Central memory CD8-positive, alpha-beta T cell (primary cell): ENCODE measurements at places on chromosomes 11 and 22.
A peak's percentile ranks its signal among the peaks of the same experiment; 100 is the strongest.

DNA sequence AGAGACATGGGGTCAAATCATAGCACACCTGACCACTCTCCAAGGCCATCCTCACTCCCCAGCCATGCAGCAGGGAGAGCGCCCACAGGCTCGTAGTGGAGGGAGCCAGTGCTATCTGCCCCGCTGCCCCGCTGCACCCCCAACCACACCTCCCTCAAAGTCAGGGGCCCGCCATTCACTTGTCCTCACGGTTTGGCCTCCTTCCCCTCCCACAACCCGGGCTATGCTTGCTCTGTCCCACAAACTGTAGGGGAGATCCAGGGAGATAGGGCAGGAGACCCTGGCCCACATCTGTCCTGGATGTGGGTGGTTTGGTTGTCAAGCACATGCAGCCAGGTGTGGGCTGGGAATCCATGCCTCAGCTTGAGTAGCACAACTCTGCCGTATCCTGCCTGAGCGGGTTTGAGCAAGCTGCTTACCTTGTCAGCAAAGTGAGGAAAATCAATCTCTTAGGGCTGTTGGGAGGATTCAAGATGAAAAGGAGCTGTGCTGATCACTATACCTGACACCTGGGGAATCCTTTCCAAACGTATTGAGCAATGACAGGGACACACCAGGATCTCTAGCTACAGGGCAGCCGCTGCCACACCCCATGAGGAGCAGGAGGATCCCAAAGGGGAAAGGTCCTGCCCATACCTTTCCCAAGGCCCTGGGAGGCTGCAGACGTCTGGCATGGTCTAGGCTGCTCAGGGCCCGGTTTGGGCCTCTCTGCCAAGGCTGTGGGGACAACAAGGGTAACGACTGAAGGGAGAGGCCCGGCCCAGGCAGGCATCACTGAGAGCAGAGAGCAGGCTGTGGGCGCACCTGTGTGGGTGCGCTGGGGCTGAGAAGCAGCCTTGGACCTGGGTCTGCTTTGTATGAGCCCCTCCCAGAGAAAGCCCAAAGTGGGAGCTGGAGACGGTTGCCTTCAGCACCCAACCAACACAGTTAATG is 23.3 kb downstream of the KCNJ5 start:
- peaks cover 36% of the 10 kb centered on the region for H3K27me3 ChIP-seq

GRCh38 chr11:199782-200181 is 6.9 kb downstream of the SCGB1C1 start:
- no peak for DNase-seq
- peaks cover 10% of the 10 kb centered on the region for H3K36me3 ChIP-seq
- peaks cover 25% of the 10 kb centered on the region for H3K4me1 ChIP-seq
- no peaks in the 10 kb centered on the region for H3K27me3 ChIP-seq
- H3K4me3 ChIP-seq = no peak overlapping the region

DNA sequence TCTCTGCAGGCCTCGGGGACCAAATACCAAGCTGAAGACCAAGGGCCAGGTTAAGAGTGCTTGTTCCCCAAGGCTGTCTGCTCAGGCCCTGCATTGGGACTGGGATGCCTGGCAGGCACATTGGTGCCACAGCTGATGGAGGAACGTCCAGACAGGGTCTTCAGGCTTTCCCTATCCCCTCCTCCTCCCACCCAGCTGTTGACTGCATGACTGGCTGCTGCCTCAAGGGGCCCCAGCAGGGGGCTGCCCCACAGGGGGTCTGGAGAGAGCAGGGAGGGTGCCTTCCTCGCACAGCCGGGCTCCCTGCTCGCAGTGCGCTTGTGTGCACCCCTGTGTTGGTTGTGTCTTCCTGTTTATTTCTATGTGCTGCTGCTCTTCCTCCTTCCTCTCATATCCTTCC is 9.9 kb downstream of the RCOR2 start:
- no peak for DNase-seq
- H3K27me3 ChIP-seq = no peaks in the 10 kb centered on the region
- no peak overlapping the region for H3K4me3 ChIP-seq
- H3K36me3 ChIP-seq = peaks cover 40% of the 10 kb centered on the region
- H3K27ac ChIP-seq = no peak overlapping the region

DNA sequence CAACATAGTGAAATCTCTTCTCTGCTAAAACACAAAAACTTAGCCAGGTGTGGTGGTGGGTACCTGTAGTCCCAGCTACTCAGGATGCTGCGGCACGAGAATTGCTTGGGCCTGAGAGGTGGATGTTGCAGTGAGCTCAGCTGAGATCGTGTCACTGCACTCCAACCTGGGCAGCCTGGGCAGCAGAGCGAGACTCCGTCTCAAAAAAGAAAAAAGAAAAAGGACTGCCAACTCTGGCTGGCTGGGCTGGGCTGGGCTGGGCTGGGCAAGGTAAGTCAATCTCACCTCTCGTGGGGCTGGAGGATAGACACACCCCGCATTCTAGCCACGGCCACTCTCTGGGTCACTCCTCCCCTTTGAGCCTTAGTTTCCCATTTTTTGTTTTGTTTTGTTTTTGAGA is 26.9 kb downstream of the TEF start:
- H3K4me1 ChIP-seq = peaks cover 27% of the 10 kb centered on the region
- DNase-seq = no peak
- H3K4me3 ChIP-seq = no peak overlapping the region
- peak overlapping the region; percentile 35 for H3K27ac ChIP-seq
- H3K27me3 ChIP-seq = no peaks in the 10 kb centered on the region
- peaks cover 4% of the 10 kb centered on the region for H3K36me3 ChIP-seq

GRCh38 chr11:45578316-45578715 is 87.1 kb downstream of the CHST1 start:
- DNase-seq = no peak
- no peaks in the 10 kb centered on the region for H3K36me3 ChIP-seq
- no peak overlapping the region for H3K27ac ChIP-seq
- H3K27me3 ChIP-seq = peaks cover 81% of the 10 kb centered on the region
- H3K4me3 ChIP-seq = no peak overlapping the region
- no peaks in the 10 kb centered on the region for H3K4me1 ChIP-seq

- H3K36me3 ChIP-seq = no peaks in the 10 kb centered on the region
- no peak for DNase-seq
- H3K27ac ChIP-seq = no peak overlapping the region
- no peak overlapping the region for H3K4me3 ChIP-seq
- H3K4me1 ChIP-seq = no peaks in the 10 kb centered on the region
- no peaks in the 10 kb centered on the region for H3K27me3 ChIP-seq
Observed at GRCh38 chr11:69277074-69277809, 16.7 kb upstream of the MYEOV start.

GRCh38 chr11:116052603-116053547 is 548.7 kb upstream of the CADM1 start:
- no peaks in the 10 kb centered on the region for H3K4me1 ChIP-seq
- DNase-seq = no peak
- H3K27ac ChIP-seq = no peak overlapping the region
- no peak overlapping the region for H3K4me3 ChIP-seq

GRCh38 chr11:73944085-73944484 is 6.7 kb upstream of the DNAJB13 start:
- H3K4me3 ChIP-seq = no peak overlapping the region
- peaks cover 7% of the 10 kb centered on the region for H3K27me3 ChIP-seq
- H3K36me3 ChIP-seq = peaks cover 2% of the 10 kb centered on the region

GRCh38 chr11:78667461-78667860 is 92.8 kb upstream of the NARS2 start:
- H3K36me3 ChIP-seq = peaks cover 2% of the 10 kb centered on the region
- peaks cover 22% of the 10 kb centered on the region for H3K27me3 ChIP-seq
- no peak for DNase-seq
- H3K4me3 ChIP-seq = no peak overlapping the region
- H3K4me1 ChIP-seq = no peaks in the 10 kb centered on the region
- no peak overlapping the region for H3K27ac ChIP-seq

- H3K4me1 ChIP-seq = no peaks in the 10 kb centered on the region
- no peaks in the 10 kb centered on the region for H3K36me3 ChIP-seq
Observed at GRCh38 chr11:47438721-47439120, 10.2 kb downstream of the RAPSN start.

- H3K27ac ChIP-seq = no peak overlapping the region
- H3K4me3 ChIP-seq = no peak overlapping the region
- H3K4me1 ChIP-seq = no peaks in the 10 kb centered on the region
- H3K27me3 ChIP-seq = no peaks in the 10 kb centered on the region
- H3K36me3 ChIP-seq = no peaks in the 10 kb centered on the region
Observed at GRCh38 chr11:110621826-110622225, 90.4 kb downstream of the ARHGAP20 start.

DNA sequence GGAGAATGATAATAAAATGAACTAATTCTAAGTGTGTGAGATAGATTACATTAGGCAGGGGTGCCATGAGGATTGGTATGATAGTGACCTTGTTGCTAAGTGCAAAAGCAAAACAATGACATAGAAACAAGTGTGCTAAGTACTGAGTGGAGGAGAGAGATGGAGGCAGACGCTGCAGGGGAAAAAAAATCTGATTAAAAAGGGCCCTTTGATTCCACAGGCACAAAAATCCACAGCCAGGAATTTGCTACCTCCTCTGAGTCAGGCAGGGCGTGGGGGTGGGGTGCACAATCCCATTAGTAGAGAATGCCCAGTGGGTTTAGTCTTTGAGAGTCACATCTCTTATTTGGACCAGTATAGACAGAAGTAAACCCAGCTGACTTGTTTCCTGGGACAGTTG is at the start of gene CNTF:
Gene CNTF, plus strand, starts transcription at position 322 of the 400 bp plus-strand sequence. CDS start 88 bp downstream, outside the sequence.
- no peaks in the 10 kb centered on the region for H3K27me3 ChIP-seq
- peaks cover 43% of the 10 kb centered on the region for H3K36me3 ChIP-seq
- DNase-seq = no peak
- no peaks in the 10 kb centered on the region for H3K4me1 ChIP-seq
- no peak within 1 kb of the TSS for H3K27ac ChIP-seq

DNA sequence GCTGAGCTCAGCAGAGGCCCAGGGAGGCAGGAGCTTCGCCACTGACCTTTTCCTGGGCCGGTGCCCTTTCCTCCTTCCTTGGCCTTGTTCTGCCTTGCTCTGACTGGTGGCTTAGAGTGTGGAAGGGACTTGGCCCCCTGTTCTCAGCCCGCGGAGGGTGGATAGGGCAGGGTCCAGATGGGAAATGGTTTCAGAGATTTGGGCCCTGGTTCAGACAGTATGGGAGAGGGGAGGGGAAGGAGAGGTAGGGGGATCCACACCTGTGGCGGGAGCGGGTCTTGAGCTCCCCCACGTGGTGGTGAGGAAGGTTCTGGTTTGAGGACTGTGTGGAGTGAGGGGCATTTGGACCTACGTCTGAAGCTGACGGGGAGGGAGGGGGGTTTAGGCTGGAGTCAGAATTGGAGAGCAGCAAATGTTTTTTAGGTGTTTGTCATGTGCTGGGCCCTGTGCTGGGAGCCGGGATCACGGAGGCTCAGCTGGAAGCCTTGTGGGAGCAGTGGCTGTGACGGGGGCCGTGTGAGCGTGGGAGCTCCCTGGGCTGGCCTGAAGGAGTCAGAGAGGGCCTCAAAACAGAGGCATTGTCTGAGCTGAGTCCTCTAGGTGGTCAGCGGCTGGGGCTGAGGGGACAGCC is 27.2 kb downstream of the SHANK3 start:
- peaks cover 1% of the 10 kb centered on the region for H3K36me3 ChIP-seq
- H3K27me3 ChIP-seq = no peaks in the 10 kb centered on the region
- no peak overlapping the region for H3K4me3 ChIP-seq
- no peak for DNase-seq
- H3K27ac ChIP-seq = no peak overlapping the region

DNA sequence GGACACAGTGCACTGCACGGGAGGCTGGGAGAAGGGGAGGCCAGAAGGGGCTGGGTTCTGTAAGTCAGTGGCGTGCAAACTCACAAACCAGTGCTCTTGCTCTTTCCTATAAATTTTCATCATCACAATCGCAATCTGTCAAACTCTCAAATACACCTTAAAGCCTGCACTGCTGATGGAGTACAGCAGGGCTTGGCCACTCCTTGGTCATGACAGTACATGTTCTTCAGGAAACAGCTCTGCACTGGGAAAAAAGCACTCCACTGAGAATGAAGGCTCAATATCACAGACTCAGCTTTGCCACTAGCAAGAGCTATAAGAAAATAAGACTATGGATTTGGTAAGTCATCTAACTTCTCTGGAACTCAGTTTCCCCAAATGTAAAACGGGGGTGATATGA is 111.0 kb downstream of the RBFOX2 start:
- H3K4me1 ChIP-seq = peaks cover 7% of the 10 kb centered on the region
- no peak overlapping the region for H3K4me3 ChIP-seq
- DNase-seq = no peak
- no peak overlapping the region for H3K27ac ChIP-seq

GRCh38 chr22:22948651-22949571 is 61.3 kb downstream of the IGLL5 start:
- no peak overlapping the region for H3K27ac ChIP-seq
- peaks cover 4% of the 10 kb centered on the region for H3K4me1 ChIP-seq
- no peak overlapping the region for H3K4me3 ChIP-seq
- no peak for DNase-seq
- H3K36me3 ChIP-seq = peaks cover 1% of the 10 kb centered on the region

- H3K4me3 ChIP-seq = no peak overlapping the region
- H3K27me3 ChIP-seq = peaks cover 25% of the 10 kb centered on the region
- no peak for DNase-seq
- no peaks in the 10 kb centered on the region for H3K4me1 ChIP-seq
- no peak overlapping the region for H3K27ac ChIP-seq
Observed at GRCh38 chr11:10600570-10601248, 32.2 kb upstream of the LYVE1 start.

GRCh38 chr11:129145276-129145675 is 46.8 kb downstream of the ARHGAP32 start:
- H3K4me3 ChIP-seq = no peak overlapping the region
- H3K4me1 ChIP-seq = no peaks in the 10 kb centered on the region
- no peaks in the 10 kb centered on the region for H3K36me3 ChIP-seq

- no peaks in the 10 kb centered on the region for H3K4me1 ChIP-seq
- DNase-seq = no peak
- peaks cover 13% of the 10 kb centered on the region for H3K27me3 ChIP-seq
- H3K4me3 ChIP-seq = no peak overlapping the region
- no peaks in the 10 kb centered on the region for H3K36me3 ChIP-seq
Observed at GRCh38 chr11:77215106-77215505, 86.4 kb downstream of the GDPD4 start.

GRCh38 chr11:35436581-35437250 is 17.4 kb upstream of the SLC1A2 start:
- H3K27me3 ChIP-seq = peaks cover 73% of the 10 kb centered on the region
- DNase-seq = no peak
- no peak overlapping the region for H3K27ac ChIP-seq
- H3K36me3 ChIP-seq = no peaks in the 10 kb centered on the region
- no peaks in the 10 kb centered on the region for H3K4me1 ChIP-seq
- H3K4me3 ChIP-seq = no peak overlapping the region

- no peaks in the 10 kb centered on the region for H3K4me1 ChIP-seq
- no peak for DNase-seq
- H3K36me3 ChIP-seq = no peaks in the 10 kb centered on the region
- no peak overlapping the region for H3K4me3 ChIP-seq
Observed at GRCh38 chr11:129728581-129728980, 87.1 kb upstream of the TMEM45B start.
